ENCODE measurements at places on chromosomes 16 and 17.

DNA sequence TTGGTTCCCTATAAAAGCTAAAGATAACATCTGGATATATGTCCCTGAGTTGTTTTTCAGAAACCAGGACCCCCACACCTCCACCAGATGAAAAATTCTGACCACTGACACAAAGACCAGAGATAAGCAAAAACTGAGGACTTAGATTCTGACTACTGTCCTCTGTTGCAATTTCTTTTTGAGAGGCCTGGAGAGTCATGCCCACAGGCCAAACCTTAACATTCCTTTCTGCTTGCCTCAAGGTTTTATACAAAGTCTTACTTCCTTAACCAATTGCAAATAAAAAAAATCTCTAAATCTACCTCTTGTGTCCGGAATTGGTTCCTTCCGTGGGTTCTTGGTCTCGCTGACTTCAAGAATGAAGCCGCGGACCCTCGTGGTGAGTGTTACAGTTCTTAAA, 228.5 kb downstream of the ABCC12 start:
- no peak for DNase-seq

DNA sequence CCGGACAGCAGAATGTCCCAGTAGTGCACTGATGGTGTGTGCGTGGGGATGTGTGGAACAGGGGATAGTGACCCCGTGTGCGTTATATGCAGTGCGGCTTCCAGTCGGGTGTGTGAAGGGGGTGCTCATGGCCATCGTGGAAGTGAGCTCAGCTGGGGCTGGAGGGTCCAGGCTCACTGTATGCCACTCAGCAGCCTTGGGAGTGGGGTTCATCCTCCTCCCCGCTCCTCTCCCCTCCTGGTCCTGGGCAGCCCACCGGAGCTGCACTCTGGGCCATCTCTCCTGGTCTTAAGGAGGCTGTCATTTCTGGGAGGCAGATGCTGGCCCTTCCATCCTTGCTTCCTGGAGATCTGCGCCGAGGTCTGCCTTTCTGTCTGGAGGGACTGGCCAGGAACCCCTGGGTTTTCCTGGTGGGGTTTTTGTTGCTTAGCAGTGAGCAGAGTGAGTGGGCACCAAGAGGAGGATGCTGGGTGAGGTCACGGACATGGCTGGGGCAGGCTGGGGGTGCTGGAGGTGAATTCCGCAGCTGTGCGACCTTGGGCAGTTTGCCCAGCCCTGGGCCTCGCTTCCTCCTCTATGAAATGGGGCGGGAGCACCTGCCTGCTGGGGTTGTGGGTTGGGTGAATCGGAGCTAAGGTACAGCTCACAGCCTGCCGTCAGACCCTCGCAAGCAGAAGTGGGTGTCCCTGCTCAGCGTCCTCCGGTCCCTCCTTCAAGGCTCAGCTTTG, 164.1 kb downstream of the SEC14L1 start:
- DNase-seq = no peak

GRCh38 chr17:48478224-48479013, 48.4 kb upstream of the SKAP1 start:
- DNase-seq = no peak

DNA sequence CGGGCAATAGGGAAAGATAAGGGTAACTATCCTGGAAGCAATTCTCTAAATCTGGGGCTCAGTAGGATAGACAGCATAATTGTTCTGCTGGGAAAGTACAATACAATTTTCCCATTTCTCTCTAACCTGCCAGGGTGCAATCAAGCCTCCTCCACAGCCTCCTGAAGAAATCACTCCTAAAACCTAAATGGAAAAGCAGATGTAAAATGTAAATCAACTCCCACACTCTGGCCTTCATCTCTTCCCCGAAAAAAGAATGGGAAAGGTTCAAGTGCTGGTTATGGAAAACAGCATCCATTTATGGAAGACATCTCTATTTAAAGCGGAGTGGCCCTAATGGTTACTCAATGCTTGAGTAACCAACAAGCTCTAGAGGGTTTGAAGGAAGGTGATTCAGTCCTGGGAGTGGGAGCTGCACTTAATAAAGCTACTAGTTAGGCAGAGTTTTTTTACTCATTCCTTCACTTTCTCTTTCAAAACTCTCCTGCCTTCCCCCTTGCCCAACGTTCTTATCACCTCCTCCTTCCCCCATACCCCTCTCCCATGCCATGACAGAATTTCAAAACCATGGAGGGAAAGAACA, 5.1 kb downstream of the MMD start:
- no peak for DNase-seq

DNA sequence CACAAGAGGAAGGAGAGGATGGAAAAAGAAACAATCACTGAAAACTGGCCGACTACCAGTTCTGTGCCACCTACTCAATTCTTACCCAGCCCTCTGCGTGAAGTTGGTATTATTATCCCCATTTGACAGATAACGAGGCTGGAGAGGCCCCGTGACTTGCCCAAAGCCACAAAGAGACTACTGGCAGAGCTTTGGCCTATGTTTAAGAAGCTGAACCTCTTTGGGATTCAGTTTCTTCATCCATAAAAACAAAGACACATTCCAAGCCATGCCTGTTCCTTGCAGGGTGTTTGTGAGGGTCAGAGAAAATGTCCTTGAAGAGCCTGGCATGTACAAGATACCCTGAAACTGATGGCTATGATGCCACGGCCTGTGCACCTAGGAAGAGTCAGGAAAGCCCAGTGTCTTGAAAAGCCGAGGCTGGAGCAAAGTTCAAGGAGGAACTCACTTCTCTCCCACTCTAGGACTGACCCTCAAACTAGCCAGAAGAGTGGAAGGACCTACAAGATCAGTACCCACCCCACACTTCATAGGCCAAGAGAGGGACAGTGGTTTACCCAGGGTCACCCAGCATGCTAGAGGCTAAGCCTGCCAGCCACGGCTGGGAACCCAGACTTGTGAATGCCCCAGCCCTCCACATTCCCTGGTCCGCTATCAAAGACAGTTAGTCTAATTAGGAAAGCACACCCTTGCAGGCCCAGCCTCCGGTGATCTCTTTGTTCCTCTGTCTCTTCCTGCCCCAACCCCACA, 1.6 kb upstream of the ACSF2 start:
- DNase-seq = no peak

DNA sequence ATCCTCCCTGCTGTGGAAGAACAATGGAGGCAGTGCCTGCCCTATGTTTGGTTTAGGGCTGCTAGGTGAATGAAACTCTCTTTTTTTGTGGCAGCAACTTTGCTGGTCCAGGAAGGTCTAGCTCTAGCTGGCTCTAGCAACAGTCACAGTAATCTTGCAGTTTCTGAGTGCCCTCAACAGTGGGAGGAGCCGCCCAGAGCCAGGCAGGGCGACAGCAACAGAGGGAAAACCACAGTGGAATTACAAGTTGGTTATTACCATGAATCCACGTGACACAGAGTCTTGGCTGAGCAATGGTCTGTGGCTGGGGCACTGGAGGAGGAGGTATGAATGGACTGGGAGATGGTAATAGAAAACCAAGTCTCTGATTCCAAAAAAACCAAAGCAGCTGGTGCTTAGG, 10.3 kb downstream of the HSPB9 start:
- no peak for DNase-seq

- no peak for DNase-seq
Observed at GRCh38 chr16:78689536-78689935, 590.1 kb downstream of the WWOX start.

- no peak for DNase-seq
Observed at GRCh38 chr17:55162556-55162946, 102.2 kb upstream of the HLF start.

- no peak for DNase-seq
Observed at GRCh38 chr16:73339821-73340220, 291.9 kb upstream of the ZFHX3 start.

- DNase-seq = no peak
Observed at GRCh38 chr17:82217530-82218204, 5.0 kb upstream of the CCDC57 start.

DNA sequence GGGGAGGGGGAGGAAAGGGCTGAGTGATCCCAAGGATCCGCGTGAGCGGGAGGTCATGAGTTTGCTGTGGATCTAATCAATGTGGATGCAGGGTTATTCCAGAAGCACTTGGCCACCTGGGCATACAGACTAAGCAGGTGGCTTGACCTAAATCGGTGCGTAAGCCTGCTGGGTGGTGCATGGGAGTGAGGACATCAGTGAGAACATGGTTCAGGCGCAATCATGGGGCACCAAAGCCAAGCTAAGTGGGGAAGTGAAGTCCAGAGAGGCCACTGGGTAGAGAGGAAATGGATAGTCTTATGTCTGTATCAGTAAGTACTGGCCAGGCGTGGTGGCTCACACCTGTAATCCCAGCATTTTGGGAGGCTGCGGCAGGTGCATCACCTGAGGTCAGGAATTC, 18.9 kb upstream of the MFSD6L start:
- DNase-seq = peak; percentile 61

- no peak for DNase-seq
Observed at GRCh38 chr17:32314636-32315035, 27.3 kb downstream of the C17orf75 start.

GRCh38 chr16:89289428-89290395, 72.2 kb downstream of the ZNF778 start:
- no peak for DNase-seq

GRCh38 chr17:8121681-8122421, 2.1 kb downstream of the HES7 start:
- DNase-seq = no peak

DNA sequence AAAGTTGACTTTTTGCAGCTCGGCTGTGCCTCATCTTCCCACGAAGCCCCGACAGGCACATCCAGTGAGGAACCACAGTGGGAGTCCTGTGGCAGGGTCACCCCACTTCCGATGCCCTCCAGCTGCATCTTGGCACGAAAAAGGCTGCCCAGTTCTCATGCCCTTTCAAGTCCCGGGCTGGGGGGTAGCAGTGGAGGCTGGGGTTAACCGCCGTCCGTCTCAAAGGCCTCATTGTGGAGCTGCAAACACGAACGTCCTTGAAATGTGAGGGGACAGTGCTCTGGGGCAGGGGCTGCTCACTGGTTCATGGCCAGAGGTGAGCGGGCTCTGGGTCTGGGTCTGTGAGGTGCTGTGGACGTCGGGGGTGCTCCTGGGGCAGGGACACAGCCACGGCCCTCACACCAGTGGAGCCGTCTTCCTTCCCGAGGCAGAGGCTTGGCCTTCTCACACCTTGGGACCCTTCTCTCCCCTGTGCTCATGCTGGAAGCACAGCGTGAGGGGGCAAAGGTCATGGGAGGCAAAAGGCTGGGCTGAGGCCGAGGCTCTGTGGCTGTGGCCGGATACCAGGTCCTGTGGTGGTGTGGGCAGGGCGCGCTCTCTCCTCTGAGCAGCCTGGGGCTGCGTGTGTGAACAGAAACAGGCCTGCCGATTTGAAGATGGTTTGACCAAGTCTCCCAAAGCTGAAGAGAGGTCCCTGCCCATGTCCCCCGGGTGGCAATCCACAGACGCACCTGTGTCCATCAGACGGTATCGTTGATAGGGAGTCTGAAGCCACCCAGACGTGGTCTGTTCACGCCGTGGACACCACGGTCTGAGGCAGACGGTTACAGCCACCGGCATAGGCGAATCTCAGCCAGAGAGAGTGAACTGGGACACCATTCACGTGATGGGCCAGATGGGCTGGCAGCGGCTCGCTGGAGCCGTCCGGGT, 3.1 kb upstream of the MC1R start:
- DNase-seq = no peak

All from vagina (tissue), 2 donors.